ENCODE measurements at places on chromosomes 6 and 20.

DNA sequence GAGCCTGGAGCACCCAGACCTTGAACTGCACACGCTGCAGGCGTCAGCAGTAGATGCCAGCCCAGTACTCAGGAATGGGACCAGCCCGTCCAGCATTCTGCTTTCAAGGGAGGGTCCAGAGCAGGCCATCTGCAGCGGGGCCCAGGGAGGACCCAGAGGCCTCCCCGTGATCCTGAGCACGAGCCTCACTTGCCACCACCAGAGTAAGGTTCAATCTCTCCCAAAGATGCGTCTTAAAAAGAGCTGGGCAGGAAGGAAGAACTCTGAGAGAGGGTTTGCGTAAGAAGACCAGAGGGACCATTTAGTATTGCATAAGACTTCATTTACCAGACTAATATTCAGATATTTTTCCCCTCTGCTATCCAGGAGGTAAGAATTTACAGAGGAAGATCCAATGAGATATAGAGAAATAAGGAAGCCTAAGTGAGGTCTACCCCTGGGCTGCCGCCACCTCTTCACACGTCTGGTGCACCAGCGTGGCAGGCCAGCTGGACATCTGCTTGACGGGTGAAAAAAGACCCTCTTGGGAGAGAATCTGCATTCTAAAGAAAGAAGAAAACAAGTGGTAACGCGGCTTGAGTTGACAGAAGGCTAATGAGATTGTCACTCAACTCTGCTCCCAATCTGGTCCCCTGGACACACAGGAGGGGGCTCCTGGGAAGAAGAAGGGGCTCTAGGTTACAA is 107.3 kb downstream of the PRND start:
- no peak for DNase-seq

DNA sequence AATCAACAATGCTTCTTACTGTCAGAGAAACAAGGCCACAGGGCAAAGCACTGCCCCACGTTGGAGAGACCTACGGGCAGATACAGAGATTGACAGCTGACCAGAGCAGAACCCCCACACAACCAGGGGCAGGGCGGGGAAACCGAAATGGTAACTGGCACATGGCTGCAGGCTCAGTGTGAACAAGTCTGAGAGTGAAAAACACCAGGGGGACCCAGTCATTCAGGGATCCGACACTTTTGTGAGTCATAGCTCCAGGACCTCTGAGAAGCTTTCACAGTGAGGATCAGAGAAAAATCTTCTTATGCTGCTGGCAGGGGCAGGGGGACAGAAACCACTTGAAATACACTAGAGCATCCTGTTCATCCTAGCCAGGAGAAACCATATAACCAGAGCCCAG is 254.2 kb downstream of the C6orf118 start:
- DNase-seq, result no peak

DNA sequence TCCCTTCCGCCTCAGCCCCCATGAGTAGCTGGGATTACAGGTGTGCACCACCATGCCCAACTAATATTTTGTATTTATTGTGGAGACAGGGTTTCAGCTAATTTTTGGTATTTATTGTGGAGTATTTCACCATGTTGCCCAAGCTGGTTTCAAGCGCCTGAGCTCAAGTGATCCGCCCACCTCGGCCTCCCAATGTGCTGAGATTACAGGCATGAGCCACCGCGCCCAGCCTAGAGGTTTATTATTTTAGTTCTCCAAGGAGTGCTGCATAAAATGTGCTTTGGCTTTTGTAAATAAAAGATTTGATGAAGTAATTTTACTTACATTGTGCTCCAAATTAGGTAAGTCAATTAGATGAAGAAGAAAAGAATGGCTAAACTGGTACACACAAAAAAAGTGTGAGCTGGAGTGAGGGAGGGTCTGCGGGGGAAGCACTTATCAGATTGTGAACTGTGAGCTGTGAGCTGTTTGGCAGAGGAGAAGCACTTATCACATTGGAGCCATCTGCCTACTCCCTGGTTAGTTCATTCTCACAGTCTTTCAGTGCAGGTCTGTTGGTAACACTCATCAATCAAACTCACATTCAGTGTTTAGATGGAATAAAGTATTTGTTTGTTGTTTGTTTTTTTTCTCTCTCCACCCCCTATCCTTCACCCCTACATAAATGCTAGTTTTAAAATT is 398.0 kb downstream of the EPHA7 start:
- DNase-seq, result no peak

- peak; percentile 53 for DNase-seq
Measured at GRCh38 chr20:32325706-32326503, 32.2 kb upstream of the ASXL1 start.

- DNase-seq, result peak; percentile 83
Measured at GRCh38 chr20:2101057-2101864, at the start of gene STK35. TSS of gene STK35 (plus strand) at chr20:2101827. CDS start at chr20:2101882, 55 bp downstream.

GRCh38 chr6:35391240-35391968 is 49.0 kb downstream of the PPARD start:
- no peak for DNase-seq

- no peak for DNase-seq
Measured at GRCh38 chr20:1083431-1084080, 34.8 kb upstream of the PSMF1 start.

- no peak for DNase-seq
Measured at GRCh38 chr6:154378518-154378917, 21.9 kb upstream of the IPCEF1 start.

GRCh38 chr6:150857062-150857944 is 8.2 kb upstream of the MTHFD1L start:
- DNase-seq, result no peak

DNA sequence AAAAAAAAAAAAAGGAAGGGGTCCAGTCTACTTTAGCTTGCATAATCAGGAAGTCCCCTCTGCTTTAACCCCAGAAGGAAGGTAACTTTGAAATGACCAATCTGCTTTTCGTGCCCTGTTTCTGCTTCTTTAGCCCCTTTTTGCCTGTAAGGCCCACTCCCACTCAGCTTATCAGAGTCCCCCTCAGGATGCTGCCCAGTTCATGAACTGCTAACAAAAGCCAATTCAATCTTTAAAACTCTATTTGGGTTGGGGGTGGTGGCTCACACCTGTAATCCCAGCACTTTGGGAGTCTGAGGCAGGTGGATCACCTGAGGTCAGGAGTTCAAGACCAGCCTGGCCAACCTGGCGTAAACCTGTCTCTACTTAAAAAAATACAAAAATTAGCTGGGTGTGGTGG is 12.3 kb downstream of the GHRH start:
- no peak for DNase-seq

DNA sequence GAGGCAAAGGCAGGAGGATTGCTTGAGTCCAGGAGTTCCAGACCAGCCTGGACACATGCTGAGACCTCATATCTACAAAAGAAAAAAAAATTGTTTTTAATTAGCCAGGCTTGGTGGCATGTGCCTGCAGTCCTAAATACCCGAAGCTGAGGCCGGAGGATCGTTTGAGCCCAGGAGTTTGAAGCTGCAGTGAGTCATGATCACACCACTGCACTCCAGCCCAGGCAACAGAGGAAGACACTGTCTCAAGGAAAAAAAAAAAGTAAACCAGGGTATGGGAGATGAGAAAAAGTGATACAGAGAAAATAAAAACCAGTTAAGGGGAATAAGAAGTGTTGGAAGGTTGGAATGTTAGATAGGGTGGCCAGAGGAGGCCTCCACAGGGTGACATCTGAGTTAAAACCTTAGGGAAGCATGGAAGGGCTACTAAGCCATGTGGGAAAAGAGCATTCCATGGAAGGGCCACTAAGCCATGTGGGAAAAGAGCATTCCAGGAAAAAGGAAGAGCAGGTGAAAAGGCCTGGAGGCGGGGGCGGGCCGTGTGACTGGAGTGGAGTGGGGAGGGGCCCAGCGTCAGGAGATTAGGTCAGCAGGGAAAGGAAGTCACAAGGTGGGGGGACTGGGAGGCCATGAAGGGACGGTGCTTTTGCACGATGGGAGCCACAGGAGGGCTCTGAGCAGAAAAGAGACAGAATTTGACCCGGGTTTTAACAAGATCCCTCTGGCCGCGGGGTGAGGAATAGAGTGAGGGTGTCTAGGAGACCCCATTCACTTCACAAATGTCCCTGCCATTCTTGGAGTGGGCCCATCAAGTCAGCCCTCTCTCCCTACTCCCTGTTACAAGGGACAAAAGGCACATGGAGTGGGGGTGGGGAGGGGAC is 18.3 kb downstream of the CPNE5 start:
- no peak for DNase-seq

DNA sequence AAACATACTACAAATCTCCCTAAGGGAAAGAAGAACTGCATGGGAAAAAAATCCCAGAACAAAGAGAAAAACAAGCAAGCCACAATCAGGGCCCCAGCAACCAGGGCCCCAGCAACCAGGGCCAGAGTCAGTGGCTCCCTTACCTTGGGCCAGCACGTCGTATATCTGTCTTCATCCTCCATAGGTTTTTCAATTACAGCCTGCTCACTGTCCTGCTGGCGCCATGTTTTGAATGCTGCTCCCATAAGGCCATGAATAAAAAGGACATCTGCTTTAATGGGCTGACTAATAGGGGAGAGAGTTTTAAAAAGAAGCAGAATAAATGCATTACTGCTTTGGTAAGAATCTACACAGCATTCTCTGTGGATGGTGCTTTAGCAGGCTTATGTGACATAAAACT is 49.2 kb downstream of the SERAC1 start:
- DNase-seq, result no peak

DNA sequence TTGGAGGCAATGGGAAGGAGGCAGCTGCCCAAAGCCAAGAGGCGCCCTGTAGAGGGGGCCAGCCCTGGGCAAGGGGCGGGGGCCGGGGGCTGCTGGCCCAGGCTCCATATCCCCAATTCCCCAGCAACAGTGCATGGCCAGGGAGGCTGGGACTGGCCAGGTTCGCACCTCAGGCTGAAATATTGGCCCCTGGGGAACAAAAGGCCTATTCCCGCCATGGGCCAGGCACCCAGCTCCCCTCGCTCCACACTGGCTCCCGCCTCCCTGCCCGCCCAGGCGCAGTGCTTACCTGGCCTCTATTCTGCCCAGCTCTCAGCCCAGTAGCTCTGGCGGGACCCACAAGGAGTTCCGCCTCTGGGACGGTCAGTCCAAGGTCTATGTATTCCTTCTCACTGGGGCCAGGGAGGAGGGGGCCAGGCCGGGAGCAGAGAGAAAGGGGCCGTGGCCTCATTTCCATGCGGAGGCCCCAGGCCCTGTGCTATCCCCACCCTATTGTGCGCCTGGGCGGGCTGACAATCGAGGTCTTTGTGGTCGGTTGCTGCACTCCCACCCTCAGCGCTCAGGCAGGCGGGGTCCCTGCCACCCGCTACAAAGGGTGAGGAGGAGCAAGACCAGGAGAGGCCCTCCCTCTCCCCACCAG is 42.3 kb downstream of the YTHDF1 start:
- no peak for DNase-seq

GRCh38 chr20:48143435-48144081 is 358.3 kb upstream of the SULF2 start:
- no peak for DNase-seq

DNA sequence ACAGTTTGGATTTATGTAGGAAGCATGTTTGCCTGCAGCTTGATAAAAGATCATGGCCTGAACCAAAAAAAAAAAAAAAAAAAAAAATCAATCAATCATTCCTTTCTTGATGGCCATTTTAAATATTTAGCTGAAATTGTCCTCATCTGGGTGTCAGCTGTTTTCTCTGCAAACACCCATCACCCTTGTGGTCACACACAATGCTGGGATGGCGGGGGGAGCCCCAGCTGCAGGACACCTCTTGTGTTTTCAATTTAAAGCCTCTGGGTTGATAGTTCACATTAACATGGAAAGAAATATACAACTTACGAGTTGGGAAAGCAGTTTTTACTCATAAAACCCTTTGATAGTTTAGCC is 160.4 kb downstream of the ZFP64 start:
- no peak for DNase-seq

GRCh38 chr6:78436335-78436734 is 431.0 kb upstream of the IRAK1BP1 start:
- no peak for DNase-seq

DNA sequence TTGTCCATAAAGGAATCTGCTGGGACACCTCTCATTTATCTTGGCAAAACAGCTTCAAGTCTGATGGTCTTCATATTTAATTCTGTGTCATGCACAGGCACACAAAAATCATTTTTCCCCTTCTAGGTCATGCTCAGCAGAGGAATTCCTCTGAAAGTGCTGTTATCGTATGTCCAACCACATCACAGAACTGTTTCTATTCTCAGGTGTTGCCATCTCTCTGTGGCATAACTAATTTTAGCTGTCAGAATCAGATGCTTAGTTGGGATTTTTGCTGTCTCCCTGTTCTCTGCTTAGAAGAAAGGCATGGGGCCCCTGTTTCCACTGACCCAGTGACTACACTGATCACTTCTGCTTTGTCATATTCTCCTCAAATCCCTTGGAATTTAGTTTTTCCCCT is 608.0 kb upstream of the EPHA7 start:
- DNase-seq, result no peak

GRCh38 chr20:45470262-45470931 is 844 bp downstream of the WFDC2 start:
- peak; percentile 80 for DNase-seq

GRCh38 chr20:19830211-19830785 is 72.2 kb downstream of the RIN2 start:
- DNase-seq, result no peak

GRCh38 chr20:32465092-32465900 is 107.2 kb downstream of the ASXL1 start:
- peak; percentile 91 for DNase-seq

GRCh38 chr20:37230200-37230599 is 31.4 kb downstream of the GHRH start:
- no peak for DNase-seq

- no peak for DNase-seq
Measured at GRCh38 chr6:16173167-16173940, 44.5 kb downstream of the MYLIP start.

DNA sequence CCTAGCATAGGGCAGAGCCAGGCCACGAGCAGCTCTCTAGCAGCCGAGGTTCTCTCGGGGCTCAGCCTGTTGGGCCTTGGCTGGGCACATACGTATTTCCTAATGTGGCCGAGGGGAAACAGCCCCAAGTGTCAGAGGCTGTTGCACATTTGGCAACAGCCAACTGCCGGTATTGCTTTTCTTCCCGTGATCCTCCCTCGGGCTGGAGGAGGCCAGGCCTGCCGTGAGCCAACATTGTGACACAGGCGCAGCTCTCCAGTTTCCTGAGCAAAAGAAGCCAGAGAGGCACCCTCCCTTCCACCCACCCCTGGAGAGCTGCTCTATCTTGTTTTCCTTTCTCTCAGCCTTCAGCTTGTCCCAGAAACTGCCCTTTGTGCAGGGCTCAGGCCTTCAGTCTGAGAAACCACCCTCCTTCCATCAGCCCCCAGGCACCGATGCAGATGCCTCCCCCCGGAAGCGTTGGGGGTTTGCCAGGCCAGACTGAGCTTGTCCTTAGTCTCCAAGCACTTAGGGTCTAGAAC is 5.1 kb upstream of the BPI start:
- DNase-seq, result peak; percentile 38

- DNase-seq, result peak; percentile 50
Measured at GRCh38 chr6:104623052-104623690, 236.5 kb downstream of the HACE1 start.

- DNase-seq, result no peak
Measured at GRCh38 chr6:111610548-111611172, 5.0 kb upstream of the TRAF3IP2 start.

GRCh38 chr6:34386316-34387137 is 5.9 kb downstream of the NUDT3 start:
- DNase-seq, result no peak

GRCh38 chr20:38109591-38110524 is 55.2 kb downstream of the TGM2 start:
- DNase-seq, result peak; percentile 50
